ENCODE measurements at places on chromosomes 11 and 22.

DNA sequence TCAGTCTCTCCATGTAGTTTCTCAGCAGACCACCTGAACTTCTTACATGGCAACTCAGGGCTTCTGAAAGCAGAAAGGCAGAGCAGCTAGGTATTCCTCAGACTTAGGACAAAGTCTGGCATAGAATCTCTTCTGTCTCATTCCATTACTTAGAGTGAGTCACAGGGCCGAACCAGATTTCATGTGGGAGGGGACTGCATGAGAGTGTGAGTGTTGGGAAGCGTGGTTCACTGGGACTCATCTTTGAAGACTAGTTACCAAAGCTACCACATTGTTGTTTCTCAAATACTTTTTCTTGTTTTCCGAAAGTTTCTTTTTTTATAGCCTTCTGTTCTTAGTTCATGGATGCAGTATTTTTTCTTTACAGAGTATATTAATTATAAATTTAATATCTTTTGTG is 36.1 kb upstream of the SCN3B start:
- no peak for DNase-seq

GRCh38 chr11:67489885-67490726 is 7.3 kb downstream of the AIP start:
- no peak for DNase-seq

DNA sequence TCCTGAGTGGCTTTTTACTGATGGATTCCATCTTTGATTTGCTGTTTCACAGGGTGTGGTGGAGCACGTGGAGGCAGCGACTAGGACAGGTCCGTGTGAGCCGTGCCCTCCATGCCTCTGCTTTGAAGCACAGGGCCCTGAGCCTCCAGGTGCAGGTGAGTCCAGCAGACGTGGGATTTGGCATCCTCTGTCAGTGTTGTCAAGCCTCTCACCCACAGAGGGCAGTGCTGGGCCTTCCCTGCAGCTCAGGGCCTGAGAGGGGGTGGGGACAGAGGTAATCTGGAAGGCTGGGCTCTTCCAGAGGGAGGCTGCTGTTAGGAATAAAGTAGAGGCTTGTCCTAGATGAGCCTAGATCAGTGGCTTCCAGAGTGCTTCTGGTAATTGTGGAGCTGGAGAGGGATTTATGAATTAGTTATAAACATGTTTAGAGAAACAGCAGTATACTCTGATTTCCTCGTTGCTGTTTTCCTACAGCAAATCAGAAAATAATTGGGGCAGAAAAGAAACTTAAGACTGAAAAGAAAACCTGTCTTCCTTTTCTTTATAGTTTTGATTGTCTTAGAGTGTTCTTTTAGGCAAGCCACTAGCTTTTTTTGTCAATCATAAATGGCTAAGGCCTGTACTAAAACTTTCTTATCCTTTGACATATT is 65.0 kb downstream of the SFI1 start:
- DNase-seq = no peak

- DNase-seq = no peak
These were observed 230.1 kb downstream of the BRD1 start for GRCh38 chr22:49597428-49598039.
